Endothelial cell (in vitro differentiated cells): ENCODE measurements at places on chromosomes 2 and 18. TPM values are rescaled to one million over a fixed set of nuclear protein-coding genes. Genes with fewer than 3 reads are reported as not detected.
A peak's percentile ranks its signal among the peaks of the same experiment; 100 is the strongest.

DNA sequence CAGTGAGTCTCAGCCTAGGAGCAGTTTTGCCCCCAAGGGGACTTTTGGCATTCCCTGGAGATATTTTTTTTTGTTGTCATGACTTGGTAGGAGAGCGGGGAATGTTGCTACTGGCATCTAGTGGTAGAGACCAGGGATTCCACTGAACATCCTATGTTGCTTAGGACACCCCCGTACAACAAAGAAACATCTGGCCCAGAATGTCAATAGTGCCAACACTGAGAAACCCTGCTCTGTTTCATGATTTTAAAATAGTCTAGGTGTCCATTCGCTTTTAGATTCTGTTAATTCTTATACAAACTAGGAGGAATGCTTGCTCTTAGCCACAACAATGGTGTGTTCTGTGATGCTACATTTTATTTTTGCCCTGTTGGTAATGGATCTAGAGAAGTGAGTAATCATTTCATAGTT, 225.8 kb upstream of the SIX3 start:
- H3K36me3 ChIP-seq = no peaks in the 10 kb centered on the region
- H3K4me3 ChIP-seq = no peak overlapping the region
- H3K27me3 ChIP-seq = no peaks in the 10 kb centered on the region
- H3K27ac ChIP-seq = peak overlapping the region; percentile 33

DNA sequence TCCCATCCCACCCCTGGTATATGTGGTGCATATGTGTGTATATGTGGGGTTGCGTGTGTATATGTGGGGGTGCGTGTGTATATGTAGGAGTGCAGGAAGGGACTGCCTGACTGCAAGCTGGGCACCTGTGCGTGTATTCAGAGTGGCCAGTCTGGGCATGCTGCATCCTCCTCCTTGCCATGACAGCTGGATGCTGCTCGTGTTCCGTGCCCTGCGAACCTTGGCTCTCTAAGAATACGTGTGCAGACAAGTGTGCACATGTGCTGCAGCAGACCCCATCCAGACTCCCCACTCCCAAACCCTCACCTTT, 222.1 kb downstream of the CELF4 start:
- no peaks in the 10 kb centered on the region for H3K36me3 ChIP-seq
- H3K4me3 ChIP-seq = no peak overlapping the region
- no peak overlapping the region for H3K27ac ChIP-seq
- DNase-seq = no peak

DNA sequence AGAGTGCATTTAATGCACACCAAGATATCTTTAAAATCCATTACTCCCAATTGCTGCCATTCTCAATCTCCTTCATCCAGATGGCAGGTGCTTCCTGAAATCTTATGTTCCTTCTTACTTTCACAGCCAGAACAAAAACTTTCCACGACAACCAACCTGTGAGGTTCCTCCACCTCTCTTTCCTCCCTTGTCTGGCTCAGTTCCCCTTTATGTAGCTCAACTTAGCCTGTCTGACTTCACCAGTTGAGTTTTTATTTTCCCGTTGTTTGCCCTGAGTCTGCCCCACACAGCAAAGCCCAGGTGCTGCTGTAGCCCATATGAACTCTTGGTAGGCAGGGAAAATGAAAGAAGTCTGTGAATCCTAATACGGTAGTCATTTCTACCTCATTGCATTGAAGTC, 112.5 kb downstream of the MREG start:
- H3K4me3 ChIP-seq = no peak overlapping the region
- DNase-seq = no peak
- H3K36me3 ChIP-seq = no peaks in the 10 kb centered on the region
- H3K27ac ChIP-seq = no peak overlapping the region
- H3K27me3 ChIP-seq = peaks cover 10% of the 10 kb centered on the region
- H3K4me1 ChIP-seq = peaks cover 22% of the 10 kb centered on the region

GRCh38 chr2:55159037-55159651, 72.9 kb downstream of the CLHC1 start:
- DNase-seq = no peak
- peaks cover 4% of the 10 kb centered on the region for H3K27me3 ChIP-seq
- H3K27ac ChIP-seq = no peak overlapping the region
- H3K4me3 ChIP-seq = no peak overlapping the region

DNA sequence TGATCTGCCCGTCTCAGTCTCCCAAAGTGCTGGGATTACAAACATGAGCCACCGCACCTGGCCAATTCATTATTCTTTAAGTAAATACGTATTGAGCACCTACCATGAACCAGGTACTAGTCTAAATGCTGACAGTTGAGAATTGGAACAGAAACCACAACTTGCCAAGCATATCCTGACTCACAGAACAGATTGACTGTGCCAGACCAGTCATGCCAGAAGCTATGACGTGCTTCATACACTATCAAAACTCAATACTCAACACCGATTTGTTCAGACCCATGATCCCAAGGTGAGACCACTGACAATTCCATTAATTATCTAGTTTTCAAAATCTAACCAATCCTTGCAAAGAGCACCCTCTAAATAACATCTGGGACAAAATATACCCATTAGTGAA, 148.6 kb downstream of the B3GNT2 start:
- no peaks in the 10 kb centered on the region for H3K36me3 ChIP-seq
- H3K27me3 ChIP-seq = no peaks in the 10 kb centered on the region
- H3K4me1 ChIP-seq = peaks cover 9% of the 10 kb centered on the region

DNA sequence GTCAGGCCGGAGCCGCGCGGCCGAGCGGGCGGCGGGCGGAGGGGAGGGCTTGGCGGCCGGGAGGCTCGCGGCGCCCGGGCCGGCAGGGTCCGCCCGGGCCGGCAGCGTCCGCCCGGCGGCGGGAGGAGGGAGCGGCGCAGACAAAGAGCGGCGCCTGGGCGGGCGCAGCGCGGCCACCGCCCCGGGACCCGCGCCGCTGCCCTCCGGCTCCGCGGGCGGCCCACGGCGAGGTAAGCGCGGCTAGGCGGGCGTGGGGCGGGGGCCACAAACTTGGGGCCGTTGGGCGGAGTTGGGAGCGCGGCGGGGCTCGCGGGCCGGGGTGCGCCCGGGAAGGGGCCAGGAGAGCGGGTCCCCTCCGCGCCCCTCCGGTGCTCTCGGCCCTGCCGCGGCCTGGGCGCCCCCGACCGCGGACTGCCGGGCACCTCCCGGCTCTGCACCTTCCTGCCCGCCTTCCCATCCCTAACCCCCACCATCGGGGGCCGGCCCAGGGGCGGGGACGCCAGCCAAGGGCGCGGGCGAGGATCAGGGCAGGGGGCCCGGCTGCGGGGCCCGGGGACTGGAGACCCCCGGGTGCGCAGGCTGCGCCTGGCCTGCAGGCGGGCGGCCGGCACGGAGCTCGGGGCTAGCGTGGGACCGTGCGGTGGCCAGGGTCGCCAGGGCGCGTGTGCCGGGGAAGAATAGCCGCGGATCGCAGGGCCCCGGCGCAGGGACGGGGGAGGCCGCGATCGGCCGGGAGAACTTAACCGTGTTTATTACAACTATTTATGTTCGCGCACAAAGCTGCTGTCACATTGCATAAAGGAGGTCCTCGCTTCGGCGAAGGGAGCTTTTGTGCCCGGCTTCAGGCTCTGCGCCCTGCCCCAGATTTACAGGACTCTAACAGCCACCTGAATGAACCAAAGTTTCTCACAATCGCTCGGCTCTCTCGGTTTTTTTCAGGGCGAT, at the start of gene NCK2:
Gene NCK2 (plus strand): TSS at position 4 of the 945 bp plus-strand sequence. CDS start 110,152 bp downstream, outside the sequence.
- peak within 1 kb of the TSS; percentile 97 for H3K4me3 ChIP-seq
- DNase-seq = peak; percentile 53
- peak within 1 kb of the TSS; percentile 96 for H3K27ac ChIP-seq

Gene GAL3ST2
- total RNA-seq = not detected
